Placental epithelial cell (primary cell): ENCODE measurements at places on chromosomes 6 and 20. TPM values are rescaled to one million over a fixed set of nuclear protein-coding genes. Genes with fewer than 3 reads are reported as not detected.

The FYN gene
- total RNA-seq, result 71.6 and 102 TPM in 2 replicates

The CDSN gene
- 54.4 and 69.1 TPM in 2 replicates for total RNA-seq

The ABHD16B gene
- not detected in 2 replicates for total RNA-seq

The CTCFL gene
- under 0.01 TPM in 1 of 2 replicates, not detected in the other for total RNA-seq

The SLC17A5 gene
- total RNA-seq, result 14.9 and 29.8 TPM in 2 replicates

The GJE1 gene
- total RNA-seq, result not detected in 2 replicates

The IP6K3 gene
- 2.4 and 6.3 TPM in 2 replicates for total RNA-seq
